ENCODE measurements at places on chromosomes 3 and 15.

GRCh38 chr3:51734572-51734907 is 27.7 kb downstream of the GRM2 start:
- DNase-seq = no peak

DNA sequence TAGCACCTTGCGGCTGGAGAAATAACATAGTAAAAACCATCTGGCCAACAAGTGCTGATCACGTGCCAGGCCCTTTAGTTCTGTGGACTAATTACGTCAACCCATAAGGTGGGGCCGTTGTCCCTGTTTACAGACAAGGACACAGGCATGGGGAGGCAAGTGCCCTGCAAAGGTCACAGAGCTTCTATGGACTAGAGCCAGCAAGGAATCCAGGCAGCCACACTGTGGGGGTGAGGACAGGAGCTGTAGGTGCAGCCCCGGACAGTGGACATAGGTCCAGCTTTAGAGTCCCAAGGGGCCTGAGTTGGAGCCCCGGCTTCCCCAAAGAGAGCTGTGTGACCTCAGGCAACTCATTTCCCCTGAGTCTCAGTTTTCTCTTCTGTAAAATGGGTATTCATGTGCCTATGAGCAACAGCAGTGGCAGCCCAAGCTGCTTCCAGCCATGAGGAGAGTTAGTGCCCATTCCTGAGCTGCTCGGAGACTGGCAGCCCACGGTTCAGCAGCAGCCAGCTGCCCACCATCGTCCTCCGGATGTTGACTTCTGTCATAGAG is 13.9 kb downstream of the CHST13 start:
- DNase-seq = no peak

DNA sequence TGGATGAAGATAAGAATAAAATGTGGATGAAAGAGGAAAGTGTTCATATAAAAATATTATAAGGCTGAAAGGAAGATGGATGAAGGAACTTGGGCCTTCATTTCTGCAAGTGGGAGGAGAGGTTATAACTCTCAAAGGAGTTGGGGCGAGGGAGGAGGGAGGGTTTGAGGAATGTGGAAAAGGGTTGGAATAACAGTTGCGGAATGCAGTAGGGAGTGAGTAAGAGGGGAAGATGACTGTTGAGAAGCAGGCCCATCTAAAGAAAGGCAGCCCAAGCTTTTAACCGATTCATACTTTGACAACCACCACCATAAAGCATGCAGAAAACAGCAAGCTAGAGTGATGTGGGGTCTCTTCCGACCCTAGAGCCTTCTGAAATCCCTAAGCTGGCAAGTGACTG is 8.3 kb upstream of the TM4SF4 start:
- peak; percentile 64 for DNase-seq

DNA sequence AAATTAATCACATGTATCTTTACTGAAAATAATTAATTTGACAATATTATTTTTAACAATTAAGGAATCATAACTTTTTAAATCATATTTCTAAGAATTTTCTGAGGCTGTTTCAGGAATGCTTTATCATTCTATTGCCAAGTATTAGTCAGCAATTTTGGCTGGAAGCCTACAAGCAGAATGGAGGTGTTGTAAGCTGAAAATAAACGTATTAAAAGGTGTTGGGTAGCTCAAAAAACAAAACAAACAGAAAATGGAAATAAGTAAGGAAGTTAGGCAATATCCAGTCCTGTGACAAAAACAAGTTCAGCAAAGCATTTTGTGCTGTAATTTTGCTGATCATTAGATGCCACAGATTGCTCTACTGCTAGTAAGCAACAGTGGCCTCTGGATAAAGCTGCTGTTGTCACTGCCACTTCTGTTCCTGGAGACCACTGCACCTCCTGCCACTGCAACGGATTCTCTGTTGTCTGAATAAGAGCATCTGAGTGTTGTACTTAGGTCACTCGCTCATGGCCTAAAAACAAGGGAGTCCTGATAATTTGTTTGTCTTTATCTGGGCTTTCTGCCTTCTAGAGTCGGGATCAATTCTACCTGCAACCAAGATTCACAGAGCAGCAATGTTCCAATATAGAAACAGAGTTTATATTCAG is 63.5 kb upstream of the SLITRK3 start:
- DNase-seq = no peak

DNA sequence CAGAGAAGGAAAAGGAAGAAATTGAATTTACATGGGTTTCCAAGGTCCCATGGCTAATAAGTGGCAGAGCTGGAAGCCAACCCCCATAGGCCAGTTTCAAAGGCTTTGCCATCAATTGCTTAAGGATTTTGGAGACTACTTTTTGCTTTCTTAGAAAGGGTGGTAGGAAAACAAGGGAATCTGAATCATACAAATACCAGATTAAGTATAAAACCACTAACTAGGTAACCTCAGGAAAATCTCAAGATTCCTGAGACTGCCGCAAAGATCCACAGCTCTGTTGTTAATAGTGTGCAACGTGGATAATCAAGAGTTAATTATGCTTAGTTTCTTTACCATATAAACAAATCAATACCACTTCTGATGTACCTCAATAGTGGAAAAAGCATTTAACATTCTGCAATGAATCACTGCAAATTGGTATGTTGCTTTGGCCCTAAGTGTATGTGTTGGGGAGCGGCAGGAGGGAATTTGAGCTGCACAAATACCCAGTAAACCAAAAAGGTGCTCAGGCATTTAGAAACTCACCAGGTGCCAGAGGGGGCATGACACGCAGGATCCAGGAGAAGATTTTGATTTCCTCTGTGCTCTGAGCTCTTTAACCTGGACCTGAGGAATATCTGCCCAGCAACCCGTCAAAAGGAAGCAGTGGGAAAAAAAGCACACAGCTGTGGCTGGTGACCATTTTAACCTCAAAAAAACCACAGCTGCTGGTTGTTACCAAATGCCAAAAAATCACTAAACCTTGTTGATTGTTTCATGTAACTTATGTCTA is 22.0 kb downstream of the AADAC start:
- peak; percentile 20 for DNase-seq

DNA sequence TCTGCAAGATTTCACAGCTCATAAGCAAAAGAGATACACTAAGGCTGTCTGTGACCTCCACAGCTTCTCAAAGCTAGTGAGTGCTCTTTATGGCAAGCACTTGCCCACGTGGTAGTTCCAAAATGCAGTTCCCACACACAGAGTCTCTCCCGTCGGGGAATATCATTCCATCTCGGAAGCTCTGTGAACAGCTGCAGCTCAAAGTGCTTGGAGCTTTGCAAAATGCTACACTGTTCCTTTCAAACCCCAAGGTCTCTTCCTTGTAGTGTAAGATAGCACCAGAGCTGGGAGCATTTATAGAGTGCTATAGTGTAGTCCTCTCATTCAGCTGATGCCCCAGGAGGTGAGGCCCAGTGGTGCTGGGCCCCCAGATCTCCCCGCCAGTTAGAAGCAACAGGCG is 36.1 kb downstream of the ST6GAL1 start:
- DNase-seq = no peak

- DNase-seq = peak; percentile 52
Observed at GRCh38 chr15:98906712-98907083, 100.9 kb downstream of the PGPEP1L start.

DNA sequence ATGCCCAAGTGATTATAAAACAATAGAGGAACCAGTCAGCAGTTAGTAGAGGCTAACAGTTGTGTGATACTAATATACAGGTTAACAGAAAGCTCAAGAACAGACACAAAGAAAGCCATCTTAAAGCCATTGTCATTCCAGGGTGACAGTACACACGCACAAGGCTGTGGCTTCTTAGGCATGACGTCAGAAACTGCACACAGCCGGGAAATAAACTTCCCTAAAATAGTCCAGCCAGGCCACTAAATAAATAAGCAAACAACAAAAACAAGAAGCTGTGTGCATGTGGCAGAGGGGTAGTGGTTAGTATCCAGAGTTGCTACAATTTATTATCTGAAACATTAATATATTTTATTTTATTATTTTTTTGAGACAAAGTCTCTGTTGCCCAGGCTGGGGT is 49.8 kb downstream of the PPCDC start:
- DNase-seq = no peak

GRCh38 chr15:90103701-90104329 is 1.5 kb upstream of the IDH2 start:
- no peak for DNase-seq

Measured in urothelium cell line (cell line).